ENCODE measurements at places on chromosomes 12 and 14. TPM values are rescaled to one million over a fixed set of nuclear protein-coding genes. Genes with fewer than 3 reads are reported as not detected.

DNA sequence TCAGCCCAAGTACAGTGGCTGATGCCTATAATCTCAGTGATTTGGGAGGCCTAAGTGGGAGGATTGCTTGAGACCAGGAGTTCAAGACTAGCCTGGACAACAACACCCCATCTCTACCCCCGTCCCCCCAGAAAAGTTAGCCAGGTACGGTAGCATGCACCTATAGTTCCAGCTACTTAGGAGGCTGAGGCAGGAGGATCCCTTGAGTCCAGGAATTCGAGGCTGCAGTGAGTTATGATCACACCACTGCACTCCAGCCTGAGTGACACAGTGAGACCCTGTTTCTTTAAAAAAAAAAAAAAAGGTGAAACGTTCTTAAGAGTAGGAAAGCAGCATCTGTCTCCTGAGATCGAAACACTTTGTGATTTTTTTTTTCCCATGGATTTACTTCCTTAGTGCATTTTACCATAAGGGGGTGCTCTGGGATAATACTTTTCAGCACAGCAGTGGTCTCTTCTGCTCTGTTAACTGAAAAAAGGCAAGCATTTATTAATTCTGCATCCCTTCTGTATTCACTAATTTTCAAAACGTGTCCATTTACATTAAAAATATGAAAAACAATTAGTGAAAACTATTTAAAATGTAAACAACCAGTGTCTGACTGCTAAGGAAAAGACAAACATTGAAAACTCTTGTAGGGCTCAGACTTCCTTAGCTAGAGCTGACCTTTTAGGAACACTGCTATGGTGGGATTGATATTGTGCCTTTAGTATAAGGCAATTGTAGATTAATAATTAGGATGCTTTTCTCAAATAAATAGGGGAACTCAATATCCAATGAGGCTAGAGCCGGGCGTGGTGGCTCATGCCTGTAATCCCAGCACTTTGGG is 31.2 kb upstream of the USP44 start:
- no peaks in the 10 kb centered on the region for H3K36me3 ChIP-seq
- H3K4me1 ChIP-seq = no peaks in the 10 kb centered on the region
- H3K27me3 ChIP-seq = no peaks in the 10 kb centered on the region
- no peak overlapping the region for H3K4me3 ChIP-seq
- peak; percentile 66 for DNase-seq

GRCh38 chr12:1080520-1081223 is 89.6 kb downstream of the ERC1 start:
- H3K4me1 ChIP-seq = no peaks in the 10 kb centered on the region
- H3K4me3 ChIP-seq = no peak overlapping the region
- no peaks in the 10 kb centered on the region for H3K27me3 ChIP-seq
- no peak for DNase-seq

GRCh38 chr12:26062006-26062405 is 62.8 kb downstream of the BHLHE41 start:
- no peaks in the 10 kb centered on the region for H3K4me1 ChIP-seq
- no peaks in the 10 kb centered on the region for H3K27me3 ChIP-seq
- no peak overlapping the region for H3K4me3 ChIP-seq
- no peak overlapping the region for H3K27ac ChIP-seq

GRCh38 chr12:19421503-19422282 is 17.6 kb upstream of the AEBP2 start:
- no peak overlapping the region for H3K27ac ChIP-seq
- no peak overlapping the region for H3K4me3 ChIP-seq
- H3K4me1 ChIP-seq = no peaks in the 10 kb centered on the region
- H3K36me3 ChIP-seq = no peaks in the 10 kb centered on the region

GRCh38 chr14:55537782-55538181 is 42.2 kb upstream of the KTN1 start:
- H3K4me1 ChIP-seq = no peaks in the 10 kb centered on the region
- DNase-seq = no peak
- H3K4me3 ChIP-seq = no peak overlapping the region

DNA sequence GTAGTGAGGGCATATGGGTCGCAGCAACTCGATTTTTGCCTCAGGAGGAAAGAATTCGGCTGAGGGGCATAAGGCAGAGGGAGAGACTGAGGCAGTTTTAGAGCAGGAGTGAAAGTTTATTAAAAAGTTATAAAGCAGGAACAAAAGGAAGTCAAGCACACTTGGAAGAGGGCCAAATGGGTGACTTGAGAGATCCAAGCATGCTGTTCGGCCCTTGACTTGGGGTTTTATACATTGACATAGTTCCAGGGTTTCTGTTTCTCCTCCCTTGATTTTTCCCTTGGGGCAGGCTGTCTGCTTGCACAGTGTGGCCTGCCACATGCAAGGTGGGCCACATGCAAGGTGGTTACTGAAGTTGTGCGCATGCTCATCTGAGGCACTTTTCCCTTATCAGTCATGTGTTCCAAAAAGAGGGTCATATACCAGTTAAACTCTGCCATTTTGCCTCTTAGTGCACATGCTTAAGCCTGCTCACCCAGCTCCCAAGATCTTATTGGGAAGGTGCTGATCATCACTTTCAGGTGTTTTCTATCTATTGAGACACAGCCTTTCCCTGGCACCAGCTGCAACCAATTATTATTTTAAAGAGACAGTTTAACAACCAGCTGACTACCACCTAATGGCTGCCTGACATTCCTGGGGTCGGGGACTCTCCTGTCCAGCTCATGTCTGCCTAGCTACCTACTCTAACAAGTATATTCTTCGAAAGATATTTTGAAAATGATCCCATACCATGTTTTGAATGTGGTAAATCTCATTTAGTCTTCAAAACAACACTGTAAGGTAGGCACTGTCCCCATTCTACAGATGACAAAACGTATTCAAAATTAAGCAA is 19.9 kb downstream of the PTGER2 start:
- no peaks in the 10 kb centered on the region for H3K27me3 ChIP-seq
- H3K36me3 ChIP-seq = peaks cover 2% of the 10 kb centered on the region
- peak; percentile 74 for DNase-seq
- H3K4me3 ChIP-seq = no peak overlapping the region
- H3K27ac ChIP-seq = no peak overlapping the region

GRCh38 chr12:49342066-49342913 is 4.4 kb upstream of the DNAJC22 start:
- no peak overlapping the region for H3K27ac ChIP-seq
- peaks cover 20% of the 10 kb centered on the region for H3K4me1 ChIP-seq
- H3K4me3 ChIP-seq = peak overlapping the region; percentile 52

DNA sequence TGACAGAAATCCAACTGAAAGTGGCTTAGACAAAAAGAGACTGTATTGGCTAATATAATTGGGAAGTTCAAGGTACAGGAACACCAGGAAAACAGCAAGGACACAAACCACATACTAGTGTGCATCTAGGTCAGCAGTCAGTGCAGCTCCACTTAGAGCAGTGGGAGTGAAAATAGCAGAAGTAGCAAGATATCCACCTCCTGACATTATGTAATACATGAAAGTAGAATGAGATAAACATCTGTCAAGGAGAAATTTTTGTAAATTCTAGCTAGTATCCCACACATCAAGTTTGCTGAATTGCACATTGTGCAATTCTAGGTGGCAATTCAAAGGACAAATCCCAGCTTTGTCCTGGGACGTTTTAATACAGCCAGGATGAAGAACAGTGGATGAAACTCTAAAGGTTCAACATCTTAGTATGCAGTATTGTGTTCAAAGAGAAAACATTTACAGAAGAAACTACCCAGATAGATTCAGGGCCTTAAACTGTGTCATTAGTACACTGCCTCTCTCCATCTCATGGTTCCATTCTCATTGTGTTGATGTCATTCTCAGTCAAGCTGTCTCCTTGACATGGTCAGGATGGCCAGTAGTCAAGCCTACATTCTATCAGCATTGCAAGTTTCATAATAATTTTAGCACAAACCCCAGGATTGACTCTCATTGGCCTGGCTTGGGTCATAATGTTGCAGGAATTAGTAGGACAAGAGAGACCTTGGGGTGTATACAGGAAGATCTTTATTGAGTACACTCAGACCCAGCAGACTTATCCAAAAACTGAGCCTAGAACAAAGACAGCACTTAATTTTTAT is 56.8 kb downstream of the SDR9C7 start:
- H3K4me1 ChIP-seq = no peaks in the 10 kb centered on the region
- no peaks in the 10 kb centered on the region for H3K27me3 ChIP-seq
- no peak overlapping the region for H3K27ac ChIP-seq
- no peak overlapping the region for H3K4me3 ChIP-seq
- DNase-seq = no peak

DNA sequence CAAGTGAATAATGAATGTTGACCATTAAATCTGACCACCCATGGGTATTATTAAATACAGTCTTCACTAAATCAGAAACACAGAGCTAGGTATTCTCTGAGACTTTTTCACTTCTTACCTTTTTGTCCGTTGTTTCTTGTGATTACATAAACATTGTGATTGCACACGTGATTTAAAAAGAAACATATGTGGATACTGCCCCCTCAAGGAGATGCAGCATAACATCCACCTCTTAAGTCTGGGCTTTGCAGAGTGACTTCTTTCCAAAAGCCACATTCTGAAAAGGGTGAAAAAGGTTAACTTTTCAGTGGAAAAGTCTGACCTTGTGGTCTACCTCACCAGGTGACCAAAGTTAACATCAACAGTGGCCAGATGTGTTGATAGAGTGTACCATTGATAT is 185.5 kb upstream of the FAR2 start:
- H3K4me3 ChIP-seq = no peak overlapping the region
- H3K36me3 ChIP-seq = no peaks in the 10 kb centered on the region
- H3K27me3 ChIP-seq = no peaks in the 10 kb centered on the region

GRCh38 chr14:22315336-22315735 is 273.7 kb downstream of the DAD1 start:
- no peak overlapping the region for H3K27ac ChIP-seq
- H3K4me3 ChIP-seq = no peak overlapping the region
- no peak for DNase-seq
- H3K27me3 ChIP-seq = no peaks in the 10 kb centered on the region
- no peaks in the 10 kb centered on the region for H3K4me1 ChIP-seq
- H3K36me3 ChIP-seq = no peaks in the 10 kb centered on the region

GRCh38 chr12:93853698-93854478 is 176.7 kb downstream of the CRADD start:
- DNase-seq = no peak
- H3K4me1 ChIP-seq = peaks cover 3% of the 10 kb centered on the region
- H3K4me3 ChIP-seq = no peak overlapping the region
- no peaks in the 10 kb centered on the region for H3K36me3 ChIP-seq
- H3K27me3 ChIP-seq = no peaks in the 10 kb centered on the region
- H3K27ac ChIP-seq = no peak overlapping the region

The KMT2D gene
- 21.1 TPM for total RNA-seq

The RIMBP2 gene
- total RNA-seq = 0.17 TPM

GRCh38 chr12:120961604-120962531 is 16.5 kb upstream of the HNF1A start:
- no peaks in the 10 kb centered on the region for H3K4me1 ChIP-seq
- H3K36me3 ChIP-seq = no peaks in the 10 kb centered on the region
- no peak overlapping the region for H3K27ac ChIP-seq
- no peaks in the 10 kb centered on the region for H3K27me3 ChIP-seq
- DNase-seq = no peak
- no peak overlapping the region for H3K4me3 ChIP-seq

GRCh38 chr12:6253278-6253677 is 53.1 kb downstream of the CD9 start:
- peaks cover 16% of the 10 kb centered on the region for H3K27me3 ChIP-seq
- DNase-seq = no peak
- no peak overlapping the region for H3K4me3 ChIP-seq
- no peak overlapping the region for H3K27ac ChIP-seq
- no peaks in the 10 kb centered on the region for H3K4me1 ChIP-seq
- H3K36me3 ChIP-seq = no peaks in the 10 kb centered on the region

The TPH2 gene
- not detected for total RNA-seq

The GPR84 gene
- total RNA-seq = not detected

The IFI27 gene
- 7.9 TPM for total RNA-seq

GRCh38 chr14:71665157-71665556 is 267.1 kb upstream of the RGS6 start:
- H3K4me3 ChIP-seq = no peak overlapping the region
- H3K27me3 ChIP-seq = no peaks in the 10 kb centered on the region
- H3K27ac ChIP-seq = peak overlapping the region; percentile 30
- H3K4me1 ChIP-seq = peaks cover 7% of the 10 kb centered on the region

The ARHGDIB gene
- total RNA-seq = 8.3 TPM

The CDKN1B gene
- total RNA-seq = 50.9 TPM
